Right renal cortex interstitium (tissue), 3 donors: ENCODE measurements at places on chromosomes 13 and 19.

- no peak for DNase-seq
Measured at GRCh38 chr13:50359041-50359367, 343.8 kb downstream of the KCNRG start.

- no peak for DNase-seq
Measured at GRCh38 chr13:27578121-27579030, 42.0 kb downstream of the LNX2 start.

GRCh38 chr19:2413629-2414028 lies 13.8 kb downstream of the TIMM13 start:
- no peak for DNase-seq

DNA sequence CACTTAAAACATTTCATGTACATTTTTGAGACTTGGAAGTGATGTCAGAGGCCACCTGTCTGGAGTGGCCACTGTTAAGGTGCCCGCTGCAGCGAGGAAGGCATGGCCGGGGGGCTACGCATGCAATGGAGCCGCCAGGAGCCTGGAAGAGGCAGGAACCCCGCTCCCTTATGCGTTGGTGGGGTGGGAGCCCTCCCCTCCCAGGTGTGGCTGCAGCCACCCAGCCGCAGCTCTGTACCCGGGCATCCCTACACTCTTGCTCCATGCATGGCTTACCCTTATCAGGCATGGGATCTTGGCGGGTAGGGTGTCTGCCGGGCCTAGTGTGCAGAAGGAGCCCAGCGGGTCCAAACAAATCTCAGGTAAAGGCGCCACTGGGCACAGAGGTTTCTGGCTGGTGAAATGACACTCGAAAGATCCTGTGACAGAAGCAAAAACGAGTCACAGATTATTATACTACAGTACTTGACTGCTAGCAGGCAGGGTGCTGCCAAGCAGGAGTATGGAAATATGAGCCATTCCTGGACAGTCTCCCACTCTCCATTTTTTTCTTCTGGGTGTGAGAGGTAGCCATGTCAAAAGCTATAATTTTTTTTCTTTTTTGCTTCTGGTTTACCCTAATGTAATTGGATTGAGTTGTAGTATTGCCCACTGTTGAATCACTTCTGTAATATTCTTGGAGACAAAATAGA lies 1606.3 kb upstream of the MIR17HG start:
- DNase-seq, result no peak

GRCh38 chr13:49234741-49235140 lies 13.0 kb upstream of the CDADC1 start:
- DNase-seq, result no peak

DNA sequence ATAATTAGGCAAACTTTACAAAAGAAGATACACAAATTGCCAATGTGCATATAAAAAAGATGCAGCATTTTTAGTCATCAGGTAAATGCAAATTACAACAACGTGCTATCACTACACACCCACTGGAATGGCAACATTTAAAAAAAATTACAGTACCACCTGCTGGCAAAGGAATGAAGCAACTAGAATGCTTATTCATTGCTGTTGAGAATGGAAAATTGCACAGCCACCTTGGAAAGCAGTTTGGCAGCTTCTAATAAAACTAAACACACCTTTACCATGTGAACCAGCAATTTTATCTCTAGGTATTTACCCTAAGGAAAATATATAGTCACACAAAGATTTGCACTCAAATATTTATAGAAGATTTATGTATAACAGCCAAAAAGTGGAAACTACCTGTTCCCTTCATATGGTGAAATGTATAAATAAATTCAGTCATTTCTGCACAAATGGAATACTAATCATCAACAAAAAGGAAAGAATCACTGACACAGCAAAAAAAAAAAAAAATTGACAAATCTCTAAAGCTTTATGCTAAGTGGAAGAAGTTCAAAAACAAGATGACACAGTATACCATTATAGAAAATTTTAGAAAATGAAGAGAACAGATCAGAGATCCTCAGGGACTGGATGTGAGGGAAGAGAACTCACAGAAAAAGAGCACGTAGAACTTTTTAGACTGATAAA lies 30.3 kb downstream of the OXGR1 start:
- no peak for DNase-seq

DNA sequence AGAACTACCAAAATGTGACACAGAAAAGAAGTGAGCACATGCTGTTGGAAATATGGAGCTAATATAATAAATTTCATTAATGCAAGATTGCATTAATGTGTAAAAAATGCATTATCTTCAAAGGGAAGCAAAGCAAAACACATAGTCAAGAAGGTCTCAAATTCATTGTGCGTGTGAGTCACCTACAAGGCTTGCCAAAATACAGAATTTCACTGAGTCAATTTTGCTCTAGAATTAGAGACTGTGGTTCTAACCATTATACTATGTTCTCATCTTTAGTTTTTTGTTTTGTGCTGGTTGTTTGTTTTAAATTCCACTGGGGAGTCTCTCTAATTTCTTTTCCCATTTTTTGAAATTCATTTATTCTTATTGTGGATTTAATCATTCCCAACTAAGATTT lies 149.8 kb upstream of the SLITRK1 start:
- DNase-seq, result no peak

GRCh38 chr13:94313321-94313910 lies 166.1 kb downstream of the DCT start:
- no peak for DNase-seq

DNA sequence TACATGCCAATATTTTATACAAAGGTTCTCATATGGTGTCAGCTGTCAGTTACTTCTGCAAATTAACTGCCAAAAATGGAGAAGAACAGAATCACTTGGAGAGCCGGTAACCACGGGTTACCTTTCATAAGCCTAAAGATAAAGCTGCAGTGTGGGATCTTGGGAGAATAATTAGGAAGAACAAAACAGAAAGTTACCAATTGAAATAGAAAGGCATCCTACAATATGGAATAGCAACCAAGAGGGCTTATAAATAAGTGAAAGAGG lies 74.2 kb downstream of the TSHZ3 start:
- no peak for DNase-seq

DNA sequence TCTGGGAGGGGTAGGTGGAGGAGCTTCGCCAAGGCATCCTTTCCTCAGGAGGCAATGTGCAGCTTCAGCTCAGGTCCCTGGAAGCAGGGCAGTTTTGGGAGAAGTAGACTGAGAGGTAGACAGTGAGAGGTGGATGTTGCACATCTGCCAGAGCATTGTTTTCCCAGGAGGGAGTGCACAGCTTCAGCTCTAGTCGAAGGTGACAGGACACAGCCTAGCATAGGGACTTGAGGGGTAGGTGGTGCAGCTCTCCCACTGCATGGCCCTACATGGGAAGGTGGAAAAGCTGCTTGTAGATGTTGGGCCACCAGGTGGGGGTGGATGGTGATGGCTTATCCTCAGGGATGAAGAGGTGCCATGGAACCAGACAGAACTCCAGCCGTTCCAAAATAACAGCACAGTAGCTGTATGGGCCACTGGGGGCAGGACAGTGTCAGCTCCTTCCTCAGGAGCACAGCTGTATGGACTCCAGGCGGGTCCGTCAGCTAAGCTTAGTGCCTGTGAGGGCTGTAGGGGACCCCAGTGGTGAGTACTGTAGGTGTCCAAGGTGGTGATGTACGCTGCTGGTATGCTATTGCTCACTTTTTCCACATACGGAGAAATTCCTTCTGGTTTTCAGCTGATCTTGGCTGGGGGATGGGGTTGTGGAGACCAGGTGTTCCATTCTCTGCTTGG lies 17.4 kb upstream of the ZNF543 start:
- no peak for DNase-seq

DNA sequence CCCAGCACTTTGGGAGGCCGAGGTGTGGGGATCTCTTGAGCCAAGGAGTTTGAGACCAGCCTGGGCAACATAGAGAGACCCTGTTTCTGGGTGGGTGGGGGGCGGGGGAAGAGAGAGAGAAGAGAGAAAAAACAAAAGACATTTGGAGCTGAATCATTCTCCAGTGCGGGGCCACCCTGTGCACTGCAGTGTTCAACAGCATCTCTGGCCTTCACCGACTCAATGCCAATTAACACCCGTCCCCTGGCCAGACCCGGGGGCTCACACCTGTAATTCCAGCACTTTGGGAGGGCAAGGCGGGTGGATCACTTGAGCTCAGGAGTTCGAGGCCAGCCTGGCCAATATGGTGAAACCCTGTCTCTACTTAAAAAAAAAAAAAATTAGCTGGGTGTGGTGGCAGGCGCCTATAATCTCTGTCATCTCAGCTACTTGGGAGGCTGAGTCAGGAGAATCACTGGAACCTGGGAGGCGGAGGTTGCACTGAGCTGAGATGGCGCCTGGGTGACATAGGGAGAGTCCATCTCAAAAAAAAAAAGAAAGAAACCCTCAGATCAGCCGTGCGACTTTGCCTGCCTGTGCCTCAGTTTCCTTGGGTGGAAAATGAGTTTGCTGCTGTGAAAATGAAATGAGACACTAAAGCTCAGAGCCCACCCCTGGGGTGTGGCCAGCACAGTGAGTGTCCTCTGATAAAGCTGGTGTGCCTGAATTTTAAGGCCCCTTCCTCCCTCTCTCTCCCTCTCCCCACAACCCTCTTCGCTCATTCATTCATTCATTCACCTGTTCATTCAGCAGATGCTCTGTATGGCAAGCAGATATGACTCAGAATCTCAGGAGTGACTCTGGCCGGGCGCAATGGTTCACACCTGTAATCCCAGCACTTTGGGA lies 6.4 kb downstream of the KLF2 start:
- no peak for DNase-seq

GRCh38 chr13:73995736-73996135 lies 138.5 kb downstream of the KLF12 start:
- no peak for DNase-seq
